Left renal cortex interstitium (tissue), 4 donors: ENCODE measurements at places on chromosomes 16 and 17. TPM values are rescaled to one million over a fixed set of nuclear protein-coding genes. Genes with fewer than 3 reads are reported as not detected.

MMP2 gene
- polyA plus RNA-seq, result 265 TPM

DPEP1 gene
- 39.4 TPM for polyA plus RNA-seq

PRR15L gene
- polyA plus RNA-seq, result 26.7 TPM

KRT39 gene
- polyA plus RNA-seq, result 0.09 TPM

ABCC12 gene
- polyA plus RNA-seq, result 0.16 TPM

FAM171A2 gene
- 52.7 TPM for polyA plus RNA-seq

RUNDC1 gene
- polyA plus RNA-seq, result 16.2 TPM

MATCAP1 gene
- 24.3 TPM for polyA plus RNA-seq
